ENCODE measurements at places on chromosomes 2 and 18.

GRCh38 chr2:127735537-127736399, 34.5 kb downstream of the SFT2D3 start:
- no peak for DNase-seq

DNA sequence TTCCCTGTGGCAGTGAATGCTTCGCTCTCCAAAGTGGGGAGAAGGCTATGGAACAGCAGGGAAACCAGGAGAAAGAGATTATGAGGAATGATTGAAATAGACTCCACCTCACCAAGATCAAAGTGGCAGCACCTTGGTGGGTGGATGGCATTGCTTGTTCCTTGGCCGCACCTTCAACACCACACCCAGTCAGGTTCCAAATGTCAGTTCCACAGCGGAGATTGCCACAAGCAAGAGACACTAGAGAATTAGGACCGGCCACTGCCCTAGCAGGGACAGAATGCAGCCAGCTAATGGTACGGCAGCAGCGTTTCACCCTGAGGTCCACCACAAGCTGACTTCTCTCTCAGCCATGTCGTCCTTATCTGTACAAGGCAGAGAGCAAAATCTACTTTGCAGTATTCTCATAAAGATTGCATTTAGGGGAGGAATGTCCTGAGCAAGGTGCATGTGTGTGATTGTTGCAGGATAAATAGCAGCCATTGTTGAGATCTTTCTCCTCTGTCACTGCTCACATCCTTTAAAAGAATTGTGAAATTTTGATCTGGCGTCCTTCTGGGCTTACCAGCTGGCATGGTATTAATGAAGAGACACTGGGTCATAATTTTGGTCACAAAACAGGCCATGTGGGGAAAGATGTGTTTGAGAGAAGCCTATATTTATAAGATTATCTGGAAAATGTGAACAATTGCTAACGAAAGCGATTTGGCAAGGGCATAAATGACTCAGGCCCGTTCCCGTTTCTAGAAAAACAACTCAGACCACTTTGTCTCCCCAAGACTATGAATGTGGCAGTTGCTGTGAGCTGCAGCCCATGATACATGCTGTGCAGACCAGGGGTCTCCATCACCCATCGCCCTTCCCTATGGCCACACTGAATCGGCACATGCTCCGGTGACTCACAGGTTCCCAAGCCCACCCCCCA, 228.6 kb upstream of the ID2 start:
- DNase-seq: no peak

GRCh38 chr2:9807555-9808305, 35.5 kb upstream of the TAF1B start:
- DNase-seq: no peak

DNA sequence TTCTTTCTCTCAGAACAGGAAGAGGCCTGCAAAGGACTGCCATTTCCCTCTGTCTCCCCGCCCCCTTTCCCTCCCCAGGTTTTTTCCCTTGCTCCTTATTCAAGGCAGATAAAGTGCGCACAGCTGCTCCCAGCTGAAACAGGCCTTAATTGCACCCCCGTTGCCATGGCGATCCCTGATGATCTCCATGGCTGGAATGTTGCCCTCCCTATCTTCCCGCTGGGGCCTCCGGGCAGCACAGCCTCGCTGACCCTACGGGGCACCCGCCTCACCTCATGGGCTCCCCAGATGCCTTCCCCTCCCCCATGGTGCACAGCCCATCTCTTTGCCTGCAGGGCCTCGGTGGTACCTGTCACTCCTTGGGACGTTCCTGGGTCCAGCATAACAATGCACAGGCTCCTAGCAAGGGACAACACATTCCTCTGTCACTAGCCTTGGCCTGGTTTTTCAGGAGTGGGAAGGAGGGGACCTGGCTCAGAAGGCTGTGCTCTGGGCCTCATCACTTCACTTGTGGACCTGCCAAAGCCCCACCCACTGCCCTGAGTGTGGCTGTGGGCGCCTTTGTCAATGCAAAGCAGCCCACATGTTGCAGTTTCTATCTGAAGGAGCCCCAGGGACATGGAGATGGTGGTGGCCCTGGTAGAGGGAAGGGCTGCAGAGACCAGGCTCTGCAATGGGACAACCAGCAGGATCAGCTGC, 115.0 kb downstream of the CELF4 start:
- DNase-seq: no peak

DNA sequence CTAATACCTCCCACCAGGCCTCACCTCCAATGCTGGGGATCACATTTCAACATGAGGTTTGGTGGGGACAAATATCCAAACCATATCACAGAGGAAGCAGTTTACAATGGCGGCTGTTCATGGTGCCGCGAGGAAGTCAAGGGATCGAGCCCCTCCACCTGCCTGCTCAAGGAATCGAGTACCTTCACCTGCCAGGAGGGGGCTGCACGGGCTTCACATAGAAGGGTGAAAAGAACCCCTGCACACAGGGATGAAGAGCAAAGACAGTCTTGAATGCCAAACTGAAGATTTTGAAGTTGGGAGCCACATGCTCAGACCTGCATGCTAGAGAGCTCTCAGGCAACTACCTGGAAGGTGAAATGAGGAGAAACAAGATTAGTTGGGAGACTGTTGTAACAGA, 110.3 kb downstream of the KCNF1 start:
- DNase-seq: no peak

- DNase-seq: no peak
Measured at GRCh38 chr2:33073018-33073417, 126.3 kb downstream of the LTBP1 start.

DNA sequence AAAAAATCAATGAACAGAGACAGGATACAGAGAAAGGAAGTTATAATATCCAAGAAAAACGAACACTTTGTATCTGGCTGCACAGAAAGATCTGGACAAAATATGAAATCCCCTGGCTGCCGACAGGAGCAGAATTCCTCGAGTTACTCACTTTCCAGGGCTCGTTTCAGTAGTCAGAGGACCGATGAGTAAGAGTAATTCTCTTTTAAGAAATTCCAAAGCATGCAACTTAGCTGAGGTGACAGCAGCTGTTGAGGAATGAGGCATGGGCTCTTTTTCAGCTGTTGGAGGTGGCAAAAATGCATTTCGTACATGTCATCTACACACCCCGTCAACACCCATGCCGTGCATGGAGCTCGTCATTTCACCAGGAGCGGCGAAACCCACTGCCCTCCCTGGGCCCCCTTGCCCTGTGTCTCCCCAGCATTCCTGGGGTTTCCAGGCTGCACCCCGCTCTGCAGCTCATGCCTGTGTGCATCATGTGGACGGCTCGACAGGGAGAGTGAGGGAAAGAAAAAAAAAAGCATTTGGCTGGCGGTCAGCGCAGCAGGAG, 210.8 kb upstream of the SMIM21 start:
- DNase-seq: no peak

- no peak for DNase-seq
Measured at GRCh38 chr2:23988371-23988770, 21.5 kb upstream of the MFSD2B start.

- DNase-seq: no peak
Measured at GRCh38 chr2:159459279-159459678, 157.1 kb downstream of the BAZ2B start.

Data from activated T-cell treated with anti-CD3 and anti-CD28 coated beads for 4 hours (primary cell).